ENCODE measurements at places on chromosomes 2 and 18.

DNA sequence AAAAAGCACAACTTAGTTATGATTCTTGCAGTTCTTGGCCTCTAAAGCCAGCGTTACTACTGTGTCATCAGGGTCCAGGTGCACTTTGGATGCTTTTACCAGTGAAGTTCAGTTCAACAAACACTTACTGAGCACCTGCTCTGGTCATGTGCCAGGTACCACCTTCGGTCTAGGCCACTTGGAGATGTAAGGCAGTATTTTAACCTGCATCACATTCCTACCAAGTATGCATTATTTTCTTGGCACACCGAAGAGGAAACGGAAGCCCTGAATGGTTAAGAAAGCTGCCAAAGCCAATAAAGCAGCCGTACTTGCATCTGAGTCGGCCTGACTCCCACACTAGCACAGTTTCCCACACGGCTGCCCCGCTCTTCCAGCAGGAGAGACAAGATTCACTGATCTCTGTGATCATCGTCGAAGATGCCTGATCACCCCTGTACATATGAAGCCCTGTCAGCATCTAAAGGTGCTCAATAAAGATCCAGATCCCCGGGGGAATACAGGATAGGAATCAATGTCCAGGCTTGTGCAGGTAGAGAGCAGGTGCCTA lies 427.1 kb downstream of the EIPR1 start:
- DNase-seq: no peak

- DNase-seq: no peak
These were observed 135.6 kb upstream of the CCDC195 start for GRCh38 chr2:224851811-224852210.

- no peak for DNase-seq
These were observed 14.6 kb upstream of the CETN1 start for GRCh38 chr18:565562-566061.

DNA sequence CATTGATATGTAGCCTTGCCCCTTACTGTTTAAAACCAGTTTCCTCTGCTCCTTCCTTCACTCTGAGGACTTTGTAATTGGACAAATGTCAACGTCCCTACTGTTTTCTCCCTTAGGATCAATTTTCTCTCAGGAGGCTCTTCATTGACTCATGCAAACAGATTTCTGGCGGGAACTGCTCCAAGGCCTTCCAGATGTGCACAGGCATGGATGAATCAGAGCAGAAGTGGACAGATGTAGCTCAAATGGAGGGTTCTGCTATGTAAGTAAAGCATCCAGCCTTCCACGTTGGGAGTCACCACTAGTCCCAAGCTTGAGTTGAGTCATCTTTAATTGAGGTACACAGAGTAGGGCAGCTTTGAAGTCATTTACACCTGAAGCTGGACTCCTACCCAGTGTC lies 34.1 kb upstream of the ZDBF2 start:
- DNase-seq: no peak

DNA sequence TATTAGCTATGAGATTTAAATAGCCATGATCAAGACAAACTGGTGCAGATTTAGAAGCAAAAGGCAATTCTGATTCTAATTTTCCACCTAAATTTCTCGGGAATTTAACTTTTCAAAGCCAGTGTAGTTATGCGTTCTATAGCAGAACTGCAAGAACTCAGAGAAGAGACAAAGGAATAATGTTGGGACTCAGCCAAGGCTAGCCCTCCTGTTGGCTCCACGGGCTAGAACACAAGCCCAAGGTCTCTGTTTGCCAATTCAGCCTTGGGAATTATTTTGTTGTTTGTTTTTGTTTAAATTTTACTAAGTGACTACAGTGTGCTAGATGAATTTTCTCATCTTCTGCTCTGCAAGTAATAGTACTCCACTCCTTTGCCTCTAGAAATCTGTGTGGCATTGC lies 121.2 kb downstream of the CACNB4 start:
- no peak for DNase-seq

DNA sequence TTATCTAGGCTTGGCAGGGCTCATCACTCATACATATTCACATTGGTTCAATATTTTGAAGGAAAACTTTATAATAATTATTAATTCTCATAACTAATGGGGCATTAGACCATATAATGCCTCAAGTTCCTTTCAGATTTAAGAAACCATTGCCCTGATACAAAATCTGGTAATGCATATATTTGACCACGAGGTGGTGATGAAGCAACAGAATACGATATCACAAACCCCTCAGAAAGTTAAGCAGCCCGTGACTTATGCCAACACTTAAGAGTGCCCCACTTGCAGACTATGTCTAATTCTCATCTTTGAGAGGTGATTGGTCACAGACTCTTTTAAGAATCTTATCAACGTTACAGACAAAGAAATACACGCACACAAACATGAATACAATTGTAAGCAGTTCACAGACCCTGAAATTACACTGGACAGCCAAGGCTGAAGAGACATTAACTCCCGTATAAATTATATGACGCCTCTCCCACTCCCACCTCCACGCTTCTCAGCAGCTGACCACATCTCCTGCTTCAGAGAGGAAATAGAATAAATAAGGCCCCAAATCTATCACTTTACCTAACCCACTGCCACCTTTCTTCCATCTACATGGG lies 20.7 kb upstream of the DNAH6 start:
- DNase-seq: no peak

- DNase-seq: no peak
These were observed 370.1 kb downstream of the IRS1 start for GRCh38 chr2:226429476-226429875.

DNA sequence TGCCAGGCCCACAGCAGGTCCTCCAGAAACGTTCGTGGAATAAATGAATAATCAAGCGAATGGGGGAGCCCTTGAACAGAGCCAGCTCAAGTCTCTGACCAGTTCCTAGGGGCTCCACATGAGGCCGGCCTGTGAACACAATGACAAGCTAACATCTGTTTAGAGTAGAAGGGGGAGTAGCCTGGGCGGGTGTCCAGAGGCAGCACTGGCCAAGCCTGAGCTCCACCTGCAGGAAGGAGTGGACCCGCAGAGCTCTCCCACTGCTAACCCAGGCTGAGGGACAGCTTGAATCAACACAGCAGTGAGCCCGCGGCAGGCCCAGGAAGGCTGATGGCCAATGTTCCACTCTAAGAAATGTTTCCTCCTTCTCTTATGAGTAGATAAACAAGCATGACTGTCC lies 234.8 kb upstream of the RAB6C start:
- DNase-seq: no peak

GRCh38 chr2:43455731-43456642 lies 139.9 kb downstream of the THADA start:
- no peak for DNase-seq

GRCh38 chr2:43486603-43487002 lies 109.2 kb downstream of the THADA start:
- no peak for DNase-seq

- no peak for DNase-seq
These were observed 142.5 kb downstream of the OTX1 start for GRCh38 chr2:63192889-63193774.
